ENCODE measurements at places on chromosomes 7 and 10.

- DNase-seq = peak; percentile 1
Observed at GRCh38 chr10:86795353-86795752, 38.9 kb downstream of the BMPR1A start.

DNA sequence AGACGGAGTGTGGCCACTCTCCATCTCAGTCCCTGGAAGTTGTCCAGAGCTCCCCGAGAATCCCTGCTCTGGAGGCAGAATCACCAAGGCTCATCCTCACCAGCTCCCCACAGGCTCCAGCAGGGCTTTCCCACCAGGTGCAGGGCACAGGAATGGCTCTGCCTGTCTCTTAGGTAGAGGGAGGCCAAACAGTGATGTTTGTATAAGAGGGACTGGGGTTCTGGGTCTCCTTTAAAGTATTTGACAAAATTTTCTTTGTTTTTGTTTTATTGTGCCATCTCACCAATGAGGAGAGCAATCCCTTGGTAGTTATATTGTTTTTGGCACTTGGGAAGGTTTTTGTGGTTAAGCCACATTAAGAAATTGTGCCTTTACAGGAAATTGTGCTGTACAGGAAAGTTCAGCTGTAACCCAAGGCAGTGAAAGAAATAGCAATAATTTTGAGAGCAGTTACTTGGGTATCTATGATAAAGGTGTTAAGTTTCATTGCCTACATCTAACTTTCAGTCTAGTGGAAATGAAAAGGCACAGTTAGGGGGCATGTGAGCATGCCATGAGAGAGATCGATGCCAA is 219.3 kb upstream of the PRSS58 start:
- no peak for DNase-seq

DNA sequence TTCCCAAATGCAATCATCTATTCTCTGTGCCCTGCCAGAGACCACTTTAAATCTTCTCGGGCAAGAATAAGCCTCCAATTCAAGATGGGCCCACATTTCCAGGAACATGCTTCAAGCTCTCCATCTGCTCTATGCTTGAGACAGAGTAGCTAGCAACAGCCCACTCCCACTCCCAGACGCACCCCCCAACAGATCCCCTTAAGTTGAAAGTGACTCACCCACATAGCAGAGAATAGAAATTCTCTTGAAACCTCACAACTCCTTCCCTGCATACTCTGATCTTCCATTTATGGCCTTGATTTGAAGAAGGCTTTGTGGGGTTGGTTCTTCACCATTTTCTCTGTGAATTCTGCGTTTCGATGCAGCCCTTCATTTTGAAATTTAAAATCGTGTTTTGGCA is 604.0 kb downstream of the INHBA start:
- no peak for DNase-seq

- DNase-seq = no peak
Observed at GRCh38 chr10:124081547-124082140, 11.8 kb downstream of the CHST15 start.

DNA sequence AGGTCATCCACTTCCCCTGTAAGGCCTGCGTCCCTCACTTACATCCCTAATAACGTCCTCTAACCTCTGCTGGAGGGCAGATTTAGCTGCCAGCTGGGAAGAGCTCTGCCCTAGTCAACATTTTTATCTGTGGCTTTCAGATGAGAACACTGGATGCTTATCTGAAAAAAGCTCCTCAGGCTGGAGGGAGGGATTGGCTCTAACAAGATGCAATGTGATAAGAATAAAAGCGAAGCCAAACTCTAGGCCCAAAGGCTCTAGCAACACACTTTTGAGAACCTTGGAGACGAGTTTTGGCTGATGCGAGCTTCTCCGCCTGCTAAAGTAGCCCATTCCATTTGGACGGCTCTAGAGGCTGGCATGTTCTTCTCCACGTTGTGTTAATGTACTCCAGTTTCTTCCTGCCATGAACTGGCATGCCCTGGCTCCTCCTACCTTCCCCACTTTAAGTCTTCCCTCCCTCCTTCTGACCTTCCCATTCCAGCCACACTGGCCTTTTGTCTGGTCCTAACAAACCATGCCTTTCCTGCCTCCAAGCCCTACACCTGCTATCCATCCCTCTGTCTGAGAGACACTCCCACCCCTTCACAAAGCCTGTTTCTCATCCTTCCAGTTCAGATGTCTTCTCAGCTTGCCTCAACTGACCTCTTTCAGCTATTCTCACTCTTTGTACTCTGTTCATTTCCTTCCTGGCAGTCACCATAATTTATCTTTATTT is 62.5 kb upstream of the ATRNL1 start:
- no peak for DNase-seq

DNA sequence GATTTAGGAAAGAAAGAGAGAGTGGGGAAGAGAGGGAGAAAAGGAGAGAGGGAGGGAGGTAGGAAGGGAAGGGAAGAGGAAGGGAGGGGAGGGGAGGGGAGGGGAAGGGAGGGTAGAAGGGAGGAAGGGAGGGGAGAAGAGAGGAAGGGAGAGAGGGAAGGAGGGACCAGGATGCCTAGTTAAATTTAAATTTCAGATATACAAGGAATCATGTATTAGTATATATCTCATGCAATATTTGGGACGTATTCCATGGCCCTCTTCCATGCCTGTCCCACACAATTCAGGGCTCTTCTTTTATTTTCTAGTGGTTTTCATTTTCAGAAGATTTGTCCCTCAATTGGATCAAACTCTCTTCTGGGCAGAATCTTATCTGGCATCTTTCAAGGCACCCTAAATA is 172.4 kb upstream of the PRR15 start:
- no peak for DNase-seq

DNA sequence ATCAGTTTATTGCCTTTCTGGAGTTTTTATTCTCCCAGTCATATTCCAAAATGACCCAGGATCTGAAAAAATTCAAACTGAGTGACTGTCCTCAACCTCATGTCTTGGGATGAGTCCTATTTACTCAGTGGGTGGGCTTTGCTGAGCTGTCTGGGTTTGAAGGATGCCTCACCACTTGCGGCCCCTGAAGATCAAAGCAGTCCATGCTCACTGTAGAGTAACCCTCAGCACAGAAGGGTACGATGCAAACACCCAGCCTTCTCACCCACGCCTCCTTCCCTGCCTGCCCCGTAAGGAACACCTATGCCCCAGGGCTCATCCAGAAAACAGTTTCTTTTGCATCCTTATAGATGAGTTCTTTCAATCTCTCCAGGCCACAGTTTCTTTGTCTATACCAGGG is 42.2 kb upstream of the GRB10 start:
- DNase-seq = no peak

- DNase-seq = no peak
Observed at GRCh38 chr7:99086944-99087343, 57.0 kb downstream of the SMURF1 start.

DNA sequence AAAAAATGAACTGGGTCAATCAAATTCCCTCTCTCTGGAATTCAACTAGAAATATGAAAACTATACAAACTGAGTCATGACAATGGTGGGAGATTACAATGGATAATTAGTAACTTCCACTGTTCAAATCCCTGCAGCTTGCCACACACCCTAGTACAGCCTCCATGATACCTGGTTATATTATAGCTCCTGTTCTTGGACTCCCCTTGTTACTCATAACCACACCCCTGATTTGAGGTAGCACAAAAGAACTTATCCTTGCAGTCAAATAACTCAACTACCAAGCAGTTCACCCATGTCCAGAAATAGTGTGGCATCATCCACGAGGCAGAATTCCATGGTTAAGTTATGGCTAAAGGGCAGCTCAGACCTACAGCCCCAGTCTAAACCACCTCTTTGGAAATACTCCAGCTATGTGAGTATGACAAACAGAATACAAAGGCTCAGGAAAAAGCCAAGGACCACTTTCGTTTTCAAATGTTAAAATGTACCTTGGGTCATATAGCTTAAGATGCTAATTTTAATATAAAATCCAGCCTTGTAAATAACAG is 164.7 kb downstream of the CPEB3 start:
- no peak for DNase-seq

- no peak for DNase-seq
Observed at GRCh38 chr7:100059251-100059739, 9.7 kb downstream of the ZSCAN21 start.

- no peak for DNase-seq
Observed at GRCh38 chr7:132891554-132891953, 190.3 kb downstream of the CHCHD3 start.

GRCh38 chr7:25669281-25669781 is 441.0 kb upstream of the NPVF start:
- DNase-seq = no peak

DNA sequence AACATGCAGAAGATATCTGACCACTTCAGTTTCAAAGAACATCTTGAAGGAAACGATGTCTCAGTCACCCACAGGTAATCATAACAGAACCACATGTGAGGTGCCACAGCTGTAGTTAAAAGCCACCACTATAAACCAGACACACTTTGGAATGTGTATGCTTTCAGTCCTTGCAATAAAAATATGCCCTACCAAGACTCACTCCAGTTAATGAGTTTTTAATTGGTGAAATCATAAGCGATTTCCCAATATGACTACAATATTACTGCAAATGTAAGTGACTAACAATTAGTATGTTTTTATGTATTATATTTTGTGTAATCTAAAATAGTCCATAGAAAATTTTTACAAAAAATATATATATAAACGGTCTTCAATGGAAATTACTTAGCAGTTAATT is 428.2 kb downstream of the PARD3 start:
- DNase-seq = no peak

DNA sequence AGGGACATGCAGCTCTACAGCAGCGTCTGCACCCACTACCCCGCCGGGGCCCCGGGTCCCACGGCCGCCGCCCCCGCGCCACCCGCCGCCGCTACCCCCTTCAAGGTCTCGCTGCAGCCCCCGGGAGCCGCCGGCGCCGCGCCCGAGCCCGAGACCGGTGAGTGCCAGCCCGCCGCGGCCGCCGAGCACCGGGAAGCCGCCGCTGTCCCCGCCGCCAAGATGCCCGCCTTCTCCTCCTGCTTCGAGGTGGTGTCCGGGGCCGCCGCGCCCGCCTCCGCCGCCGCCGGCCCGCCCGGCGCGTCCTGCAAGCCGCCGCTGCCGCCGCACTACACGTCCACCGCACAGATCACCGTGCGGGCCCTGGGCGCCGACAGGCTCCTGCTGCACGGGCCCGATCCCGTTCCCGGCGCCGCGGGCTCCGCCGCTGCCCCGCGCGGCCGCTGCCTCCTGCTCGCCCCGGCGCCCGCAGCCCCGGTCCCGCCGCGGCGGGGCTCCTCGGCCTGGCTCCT is 631 bp downstream of the OTUD1 start:
- no peak for DNase-seq

- no peak for DNase-seq
Observed at GRCh38 chr10:86316274-86316835, 50.2 kb downstream of the GRID1 start.

GRCh38 chr7:133112335-133112734 is 30.4 kb upstream of the CHCHD3 start:
- no peak for DNase-seq

DNA sequence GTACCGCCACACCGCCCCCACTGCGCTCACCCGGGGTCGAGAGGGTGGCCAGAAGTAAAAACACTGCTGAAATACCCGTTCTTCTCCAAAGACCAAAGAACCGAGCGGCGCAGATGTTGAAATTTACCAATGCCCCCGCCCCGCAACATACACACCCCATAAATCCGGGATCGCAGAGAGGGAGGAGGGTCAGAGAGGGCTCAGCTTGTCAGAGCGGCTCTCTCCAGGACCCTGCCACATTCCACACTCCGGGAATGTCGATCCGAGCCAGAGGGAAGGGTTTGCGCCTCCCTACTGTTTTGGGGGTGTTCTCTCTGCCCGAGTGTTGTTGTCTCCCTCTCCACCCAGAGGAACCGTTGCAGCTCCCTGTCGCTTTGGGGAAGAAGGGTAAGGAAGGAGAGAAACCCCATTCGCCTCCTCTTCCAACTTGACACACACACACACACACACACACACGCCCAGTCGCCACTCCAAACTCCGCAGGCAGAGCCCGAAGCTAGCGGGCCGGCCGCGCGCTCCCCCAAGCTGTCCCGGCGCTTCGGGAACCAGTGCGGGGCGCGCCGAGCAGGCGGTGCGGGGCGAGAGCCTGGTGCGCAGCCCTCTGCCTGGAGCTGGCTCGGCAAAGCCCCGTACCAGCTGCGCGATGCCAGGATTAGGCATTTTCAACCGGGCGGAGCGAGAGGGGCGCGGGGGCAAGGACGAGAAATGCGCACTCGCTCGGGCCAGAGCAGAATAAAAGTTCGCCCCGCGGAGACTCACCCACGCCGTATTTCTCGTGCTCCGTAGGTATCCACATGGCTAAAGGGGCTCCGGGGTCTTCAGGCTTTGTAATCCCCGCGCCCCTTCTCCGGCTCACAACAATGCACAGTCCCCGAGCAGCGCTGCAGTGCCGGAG is 609 bp downstream of the DOCK4 start:
- peak; percentile 54 for DNase-seq

DNA sequence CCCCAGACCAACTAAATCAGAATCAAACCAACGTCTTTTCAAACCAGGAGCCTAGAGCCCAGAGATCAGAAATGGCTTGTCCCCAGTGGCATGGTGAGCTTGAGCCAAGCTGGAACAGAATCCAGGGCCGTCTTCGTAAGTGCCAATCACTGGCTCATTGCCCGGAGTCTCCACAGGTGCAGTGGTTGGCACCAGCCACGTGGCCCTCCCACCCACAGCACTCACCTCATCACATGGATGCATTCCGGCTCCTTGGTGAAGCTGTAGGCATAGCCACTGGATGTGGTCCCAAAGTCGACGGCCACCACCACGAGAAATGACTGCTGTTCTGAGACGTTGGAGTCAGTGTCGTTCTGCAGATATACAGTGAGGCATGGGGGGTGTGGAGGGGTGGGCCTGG is 37.4 kb downstream of the HSPA12A start:
- no peak for DNase-seq

- no peak for DNase-seq
Observed at GRCh38 chr10:13567030-13567429, 19.7 kb upstream of the PRPF18 start.

- DNase-seq = no peak
Observed at GRCh38 chr7:128123291-128124037, 92.2 kb upstream of the LRRC4 start.

- no peak for DNase-seq
Observed at GRCh38 chr10:129966370-129966888, 2.4 kb upstream of the EBF3 start.

GRCh38 chr7:98051118-98051744 is 55.4 kb upstream of the LMTK2 start:
- peak; percentile 30 for DNase-seq

DNA sequence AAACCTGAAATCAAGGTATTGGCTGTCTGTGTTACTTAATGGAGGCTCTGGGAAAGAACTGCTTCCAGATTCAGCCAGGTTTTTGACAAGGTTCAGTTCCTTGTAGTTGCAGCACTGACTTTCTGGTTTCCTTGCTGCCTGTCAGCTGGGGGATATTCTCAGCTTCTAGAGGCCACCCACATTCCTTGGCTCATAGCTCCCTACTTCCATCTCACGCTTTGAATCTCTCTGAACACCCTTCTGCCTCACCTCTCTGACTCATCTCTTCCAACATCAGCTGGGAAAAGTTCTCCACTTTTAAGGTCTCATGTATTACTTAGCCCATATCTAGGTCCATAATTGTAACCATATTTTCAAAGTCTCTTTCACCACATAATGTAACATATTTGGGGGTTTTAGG is 22.9 kb upstream of the GPR22 start:
- no peak for DNase-seq
